ENCODE measurements at places on chromosomes 2 and 18. TPM values are rescaled to one million over a fixed set of nuclear protein-coding genes. Genes with fewer than 3 reads are reported as not detected.

IL36A gene
- not detected for total RNA-seq

CD226 gene
- 0.13 TPM for total RNA-seq

SERPINB4 gene
- total RNA-seq: 0.15 TPM

SPEG gene
- 7.0 TPM for total RNA-seq

QPCT gene
- 21.3 TPM for total RNA-seq

TEX44 gene
- total RNA-seq: not detected

PLGLB2 gene
- 0.16 TPM for total RNA-seq

SCTR gene
- total RNA-seq: not detected

HOXD12 gene
- total RNA-seq: not detected

BIN1 gene
- total RNA-seq: 30.7 TPM

FAM124B gene
- not detected for total RNA-seq

ZSWIM2 gene
- not detected for total RNA-seq

CRYGC gene
- not detected for total RNA-seq

MAP3K19 gene
- total RNA-seq: not detected

SLC4A5 gene
- 0.47 TPM for total RNA-seq

FN1 gene
- 307 TPM for total RNA-seq

CCDC74A gene
- 15.0 TPM for total RNA-seq

MYO5B gene
- 9.2 TPM for total RNA-seq

ARHGAP28 gene
- total RNA-seq: not detected

MZT2A gene
- 203 TPM for total RNA-seq

IL36B gene
- not detected for total RNA-seq

CSRNP3 gene
- total RNA-seq: 0.01 TPM

SPP2 gene
- total RNA-seq: not detected

UPP2 gene
- total RNA-seq: not detected

TMEM37 gene
- total RNA-seq: 1.5 TPM

NETO1 gene
- total RNA-seq: not detected

TSPYL6 gene
- total RNA-seq: not detected

GTF2A1L gene
- total RNA-seq: not detected

TMEM185B gene
- 48.4 TPM for total RNA-seq

MARS2 gene
- total RNA-seq: 12.1 TPM

DNER gene
- 10.4 TPM for total RNA-seq

DDX1 gene
- total RNA-seq: 124 TPM

GAREM2 gene
- total RNA-seq: 8.5 TPM

HK2 gene
- total RNA-seq: 0.95 TPM

REG3A gene
- not detected for total RNA-seq

ARHGAP25 gene
- 0.18 TPM for total RNA-seq

AQP12B gene
- total RNA-seq: not detected

GPAT2 gene
- not detected for total RNA-seq

NMS gene
- total RNA-seq: not detected

ERICH2 gene
- not detected for total RNA-seq

ATP8B1 gene
- 6.8 TPM for total RNA-seq

GBX2 gene
- 2.9 TPM for total RNA-seq

ASIC4 gene
- 0.09 TPM for total RNA-seq

ITGB6 gene
- total RNA-seq: 0.66 TPM

AGFG1 gene
- 120 TPM for total RNA-seq

IMPA2 gene
- 93.6 TPM for total RNA-seq

COLEC12 gene
- 0.06 TPM for total RNA-seq

MALL gene
- 143 TPM for total RNA-seq

INHA gene
- total RNA-seq: 0.47 TPM

REEP1 gene
- 0.88 TPM for total RNA-seq

OTOF gene
- total RNA-seq: 0.13 TPM

HOXD4 gene
- 0.61 TPM for total RNA-seq

PROC gene
- 4.6 TPM for total RNA-seq

OLA1 gene
- 109 TPM for total RNA-seq

TMEM163 gene
- total RNA-seq: 0.16 TPM

ALLC gene
- total RNA-seq: not detected

Measured in A549 treated with Hydrocortisone at 1 μM for 4 hours (cell line).